ENCODE measurements at places on chromosomes 3 and 15.

GRCh38 chr15:60582370-60583036 lies 103.6 kb upstream of the ICE2 start:
- DNase-seq, result no peak

GRCh38 chr3:52215351-52215750 lies 10.1 kb downstream of the TLR9 start:
- no peak for DNase-seq

- no peak for DNase-seq
These were observed 3.1 kb downstream of the MELTF start for GRCh38 chr3:197026481-197026866.

DNA sequence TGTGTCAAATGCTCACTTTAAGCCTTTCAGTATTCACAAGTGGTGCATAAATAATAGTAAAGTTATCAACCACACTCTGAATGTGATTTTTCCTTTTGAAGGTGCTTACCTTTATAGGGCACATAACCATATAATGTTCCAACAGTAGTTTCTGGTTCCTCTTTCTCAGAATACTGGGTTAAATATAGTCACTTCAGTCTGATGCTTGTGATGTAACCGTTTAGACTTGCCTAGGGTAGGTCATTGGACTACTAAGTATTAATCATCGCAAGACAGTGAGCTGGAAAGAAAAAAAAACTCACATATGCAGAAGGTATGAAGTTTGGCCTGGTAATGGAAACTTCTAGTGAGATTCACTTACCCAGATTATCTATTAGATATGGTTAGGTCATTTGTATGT lies 1.9 kb downstream of the KBTBD8 start:
- DNase-seq, result peak; percentile 76

DNA sequence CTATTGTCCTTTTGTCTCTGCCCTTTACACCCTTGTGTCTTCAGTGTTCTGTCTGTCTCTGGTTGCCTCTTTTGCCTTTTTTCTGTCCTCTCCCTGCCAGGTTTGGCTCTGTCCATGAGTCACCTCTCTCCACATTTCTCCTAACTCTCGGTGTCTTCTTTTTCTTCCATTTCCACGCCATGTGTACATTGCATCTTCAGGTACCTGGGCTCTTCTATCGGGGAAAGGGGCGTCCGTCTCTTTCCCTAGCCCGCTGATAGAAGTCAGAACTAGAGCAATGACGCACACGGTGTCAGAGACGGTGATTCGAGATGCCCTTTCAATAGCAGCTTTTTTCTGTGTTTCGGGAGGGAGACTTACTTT lies 641 bp downstream of the OPA1 start:
- no peak for DNase-seq
